Right kidney (tissue), 9 donors: ENCODE measurements at places on chromosomes 11 and 22.

- no peak for DNase-seq
Observed at GRCh38 chr11:13761716-13762115, 93.2 kb downstream of the FAR1 start.

DNA sequence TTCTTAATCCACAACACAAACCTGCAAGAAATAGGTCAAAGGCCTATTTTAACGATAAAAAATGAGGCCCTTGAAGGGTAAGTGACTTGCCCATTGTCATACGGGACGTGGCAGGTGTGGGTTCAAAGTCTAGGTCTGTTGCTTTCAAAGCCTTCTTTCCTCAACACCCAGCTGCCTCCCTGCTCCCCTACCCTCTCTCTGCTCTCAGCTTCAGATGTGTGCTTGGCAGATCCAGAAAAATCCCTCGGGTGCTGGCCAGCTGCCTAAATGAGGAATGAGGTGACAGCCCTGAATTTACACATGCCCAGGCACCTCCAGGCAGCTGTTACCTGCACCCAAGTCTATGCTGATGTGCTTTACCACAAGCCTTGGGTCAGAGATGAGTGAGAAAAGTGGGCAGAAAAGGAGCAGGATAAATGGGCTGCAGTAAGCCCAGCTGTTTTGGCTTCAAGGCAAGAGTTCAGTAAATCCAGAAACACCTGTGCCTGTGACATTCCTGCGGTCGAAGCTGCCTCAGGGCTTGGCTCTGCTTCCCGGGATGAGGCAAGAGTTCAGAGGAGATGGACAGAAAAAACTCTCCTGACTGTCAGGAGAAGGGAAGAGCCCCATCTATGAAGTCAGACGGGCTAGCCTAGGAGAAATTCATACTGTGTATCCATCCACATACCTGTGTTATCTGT is 49.9 kb upstream of the LDLRAD3 start:
- DNase-seq: no peak

GRCh38 chr11:27319072-27319471 is 43.9 kb downstream of the CCDC34 start:
- no peak for DNase-seq

GRCh38 chr11:63914896-63915691 is 1.9 kb downstream of the RCOR2 start:
- no peak for DNase-seq

DNA sequence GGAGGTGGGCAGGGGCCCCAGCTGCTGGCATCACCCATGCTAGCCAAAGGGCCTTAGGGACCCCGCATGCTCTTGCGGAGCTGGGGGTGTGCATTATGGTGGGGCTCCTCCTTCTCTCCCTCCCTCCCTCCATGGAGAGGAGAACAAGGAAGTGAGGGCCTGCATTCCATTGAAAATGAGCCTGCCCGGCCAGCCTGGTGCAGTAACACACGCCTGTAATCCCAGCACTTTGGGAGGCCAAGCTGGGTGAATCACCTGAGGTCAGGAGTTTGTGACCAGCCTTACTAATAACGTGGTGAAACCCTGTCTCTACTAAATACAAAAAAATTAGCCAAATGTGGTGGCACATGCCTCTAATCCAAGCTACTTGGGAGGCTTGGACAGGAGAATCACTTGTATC is 22.4 kb downstream of the SNAP29 start:
- DNase-seq: no peak

GRCh38 chr11:96119211-96119610 is 195.3 kb upstream of the MTMR2 start:
- no peak for DNase-seq

GRCh38 chr11:120205596-120206161 is 5.2 kb upstream of the OAF start:
- DNase-seq: no peak

DNA sequence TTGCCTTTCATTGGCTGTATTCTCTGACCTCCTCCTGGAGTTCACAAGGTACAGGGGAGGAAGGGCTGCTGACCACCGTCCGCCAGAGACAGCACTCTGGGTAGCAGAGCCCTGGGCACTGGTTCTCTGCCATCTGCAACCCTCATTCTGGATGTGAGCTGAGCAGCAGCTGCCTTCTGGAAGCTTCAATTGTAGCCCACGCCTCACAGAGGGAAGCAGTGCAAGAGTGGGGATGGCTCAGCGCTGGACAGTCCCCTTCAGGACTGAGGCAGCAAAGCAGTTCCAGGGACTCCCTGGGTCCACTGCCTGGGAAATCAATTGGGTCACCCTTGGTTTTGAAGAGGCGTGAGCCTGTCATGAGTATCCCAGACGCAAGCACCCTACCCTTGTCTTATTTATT is 346.2 kb downstream of the CADM1 start:
- DNase-seq: no peak

DNA sequence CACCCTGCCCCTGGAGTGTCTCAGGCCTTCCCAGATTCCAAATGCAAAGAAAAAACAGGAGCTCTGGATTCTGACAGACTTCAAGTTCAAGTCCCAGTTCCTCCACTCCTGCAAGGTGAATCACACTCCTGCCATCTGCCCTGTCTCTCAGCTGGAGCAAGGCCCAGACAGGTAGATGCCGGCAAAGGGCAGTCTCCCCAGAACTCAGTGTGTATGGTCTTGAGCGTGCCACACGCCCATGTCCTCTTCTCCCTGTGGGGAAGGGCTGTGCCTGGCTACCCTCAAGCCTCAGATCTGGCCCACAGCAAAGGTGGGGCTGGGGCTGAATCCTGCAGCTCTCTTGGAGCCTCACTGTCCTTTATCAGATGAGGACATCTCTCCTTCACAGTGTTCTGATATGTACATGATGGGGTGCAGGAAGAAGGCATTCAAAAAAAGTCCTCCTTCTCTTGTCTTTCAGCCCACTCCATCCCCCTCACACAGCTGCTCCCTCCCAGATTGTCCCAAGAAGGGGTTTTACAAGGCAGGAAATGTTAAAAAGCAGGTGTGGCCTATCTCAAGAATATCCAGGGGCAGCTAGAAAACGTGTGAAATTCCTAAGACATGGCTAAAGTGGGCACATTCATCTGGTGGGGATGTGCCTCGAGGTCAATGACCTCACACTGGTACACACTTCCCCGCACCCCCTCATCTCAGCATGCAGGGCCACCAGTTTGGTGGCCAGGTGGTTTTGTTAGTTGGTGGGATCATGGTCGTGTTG is 27.7 kb upstream of the ARFGAP3 start:
- no peak for DNase-seq

DNA sequence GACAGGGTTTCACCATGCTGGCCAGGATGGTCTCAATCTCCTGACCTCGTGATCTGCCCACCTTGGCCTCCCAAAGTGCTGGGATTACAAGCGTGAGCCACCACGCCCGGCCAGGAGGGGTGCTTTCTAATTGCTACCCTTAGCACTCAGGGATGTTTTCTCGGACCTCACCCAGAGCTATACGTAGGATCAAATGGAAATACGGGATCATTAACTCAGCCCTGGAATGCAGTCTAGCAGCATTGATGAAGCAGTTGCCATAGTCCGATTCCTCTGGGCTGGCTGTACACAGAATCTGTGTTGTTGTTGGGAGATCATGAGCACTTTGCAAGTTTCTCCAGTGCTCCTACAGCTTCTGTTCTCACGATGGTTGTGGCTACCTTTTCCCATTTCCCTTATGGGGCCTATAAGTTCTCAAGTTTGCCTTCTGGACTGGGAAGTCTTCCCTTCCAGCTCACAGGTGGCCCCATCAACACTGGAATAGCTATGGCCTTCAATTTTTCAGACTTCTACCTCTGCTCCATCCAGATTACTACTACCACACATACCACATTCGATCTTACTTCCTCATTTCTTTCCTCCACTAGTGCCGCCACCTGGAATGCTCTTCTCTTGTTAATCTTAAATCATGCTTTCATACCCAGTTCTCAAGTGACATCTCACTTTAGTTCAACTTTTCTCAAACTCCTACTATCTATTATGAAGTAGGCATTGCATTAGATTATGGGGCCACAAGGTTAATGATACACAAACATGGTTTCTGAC is 16.1 kb upstream of the PCF11 start:
- DNase-seq: no peak

GRCh38 chr11:83720675-83721074 is 434.5 kb upstream of the CCDC90B start:
- DNase-seq: no peak

DNA sequence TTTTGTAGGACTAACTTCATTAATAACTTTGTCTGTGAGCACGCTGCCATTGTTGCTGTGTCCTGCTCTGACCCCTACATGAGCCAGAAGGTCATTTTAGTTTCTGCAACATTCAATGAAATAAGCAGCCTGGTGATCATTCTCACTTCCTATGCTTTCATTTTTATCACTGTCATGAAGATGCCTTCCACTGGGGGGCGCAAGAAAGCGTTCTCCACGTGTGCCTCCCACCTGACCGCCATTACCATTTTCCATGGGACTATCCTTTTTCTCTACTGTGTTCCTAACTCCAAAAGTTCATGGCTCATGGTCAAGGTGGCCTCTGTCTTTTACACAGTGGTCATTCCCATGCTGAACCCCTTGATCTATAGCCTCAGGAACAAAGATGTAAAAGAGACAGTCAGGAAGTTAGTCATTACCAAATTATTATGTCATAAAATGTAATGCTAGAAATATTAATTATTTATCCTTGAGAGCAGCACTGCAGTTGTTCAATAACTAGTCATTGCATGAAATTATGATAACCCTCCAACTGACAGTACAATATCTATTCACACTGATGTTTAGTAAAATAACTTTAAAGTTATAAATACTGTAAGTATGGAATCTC is 46.4 kb upstream of the OR5D13 start:
- DNase-seq: no peak

GRCh38 chr11:127925475-127925874 is 661.9 kb downstream of the ETS1 start:
- no peak for DNase-seq

DNA sequence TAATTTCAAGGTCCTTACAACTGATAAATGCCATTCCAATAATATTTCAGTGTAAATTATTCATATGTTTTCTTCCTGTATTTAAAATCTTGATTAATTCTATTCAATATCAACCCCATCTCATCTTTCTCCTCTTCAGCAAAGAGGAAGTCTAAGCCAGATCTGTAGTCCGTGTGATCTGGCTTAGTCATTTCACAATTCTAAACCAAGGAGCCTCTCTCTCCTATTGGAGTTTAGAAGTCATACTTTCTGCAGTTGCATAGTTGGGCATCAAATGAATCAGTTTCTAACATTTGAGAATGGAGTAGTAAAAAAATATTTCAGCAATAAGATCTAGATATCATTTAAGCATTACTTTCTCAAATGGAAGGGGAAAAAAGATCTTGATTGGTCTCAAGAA is 354.9 kb downstream of the JRKL start:
- no peak for DNase-seq

DNA sequence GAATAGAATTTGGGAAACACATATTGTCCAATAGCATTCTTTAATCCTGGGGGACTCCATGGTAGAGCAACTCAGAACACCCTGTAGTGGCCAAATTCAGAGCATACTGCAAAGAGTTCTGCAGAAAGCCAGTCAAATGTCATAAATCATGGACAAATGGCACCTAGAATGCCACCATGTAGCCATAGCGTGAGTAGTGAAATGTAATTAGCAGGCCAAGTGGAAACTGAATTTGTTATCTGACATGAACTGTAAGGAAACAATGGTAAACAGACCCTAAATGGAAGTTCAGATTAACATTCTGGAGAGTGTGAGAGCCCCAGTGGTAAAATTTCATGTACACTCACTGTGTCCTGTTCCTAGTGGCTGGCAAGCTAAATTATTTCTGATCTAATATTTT is 7.0 kb upstream of the PRSS23 start:
- DNase-seq: no peak

- DNase-seq: peak; percentile 88
Observed at GRCh38 chr22:22508274-22509176, at the start of gene ZNF280B. ZNF280B (minus strand) TSS chr22:22508742; CDS start chr22:22489398, 19,344 bp downstream.

DNA sequence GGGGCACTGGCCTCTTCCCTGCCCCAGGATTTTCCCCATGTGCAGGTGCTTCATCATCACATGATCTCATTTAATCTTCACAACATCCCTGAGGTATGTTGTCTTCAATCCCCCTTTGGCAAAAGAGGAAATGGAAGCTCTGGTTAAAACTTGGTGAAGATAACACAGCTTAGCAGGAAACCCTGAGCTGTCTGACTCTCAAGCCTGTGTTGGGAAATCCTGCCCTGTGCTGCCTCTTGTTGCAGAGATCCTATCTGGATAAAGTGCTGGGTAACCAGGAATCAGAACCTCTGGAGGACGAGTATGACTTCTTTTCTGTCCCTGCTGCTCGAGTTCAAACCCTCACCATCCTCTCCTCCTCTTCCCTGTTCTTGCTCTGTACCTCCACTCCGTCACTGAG is 13.1 kb upstream of the E2F8 start:
- DNase-seq: no peak

- no peak for DNase-seq
Observed at GRCh38 chr11:134374171-134374570, 37.9 kb downstream of the B3GAT1 start.

- DNase-seq: no peak
Observed at GRCh38 chr11:31325160-31325559, 44.4 kb downstream of the DCDC1 start.

DNA sequence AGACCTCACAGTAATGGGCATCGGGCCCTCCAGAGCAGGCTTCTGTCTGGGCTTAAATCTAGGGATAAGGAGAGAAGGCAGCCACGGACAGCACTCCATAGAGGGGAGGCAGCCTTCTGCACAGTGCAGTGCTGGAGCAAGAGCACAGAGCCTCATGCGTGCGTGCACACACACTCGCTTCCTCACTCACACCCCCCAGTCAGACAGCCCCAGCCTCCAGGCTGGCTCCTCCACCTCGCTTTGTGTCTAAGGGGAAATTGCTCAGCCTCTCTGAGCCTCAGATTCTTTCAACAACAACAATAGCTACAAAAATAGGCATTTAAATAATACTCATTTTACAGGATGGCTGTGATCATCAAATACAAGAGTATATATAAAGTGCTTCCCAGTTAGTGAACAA is 26.7 kb upstream of the ETS1 start:
- no peak for DNase-seq

DNA sequence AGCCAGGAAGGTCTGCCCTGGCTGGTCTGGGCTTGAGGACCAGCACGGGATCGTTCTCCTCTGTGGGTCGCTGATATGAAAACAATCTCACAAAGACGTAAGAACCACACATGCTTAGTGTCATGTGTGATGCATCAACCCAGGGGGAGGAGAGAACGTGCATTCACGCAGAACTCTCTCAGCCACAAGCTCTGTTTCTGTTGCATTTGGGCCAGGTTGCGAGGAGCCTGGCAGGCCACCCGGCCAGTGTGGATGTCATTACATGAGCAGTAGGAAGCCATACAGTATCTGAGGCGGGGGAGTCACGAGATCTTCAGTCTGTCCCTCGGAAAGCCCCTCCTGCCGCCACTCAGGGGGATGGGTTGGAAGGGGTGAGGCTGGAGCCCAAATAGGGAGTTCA is 53.1 kb upstream of the KCNQ1OT1 start:
- DNase-seq: no peak

DNA sequence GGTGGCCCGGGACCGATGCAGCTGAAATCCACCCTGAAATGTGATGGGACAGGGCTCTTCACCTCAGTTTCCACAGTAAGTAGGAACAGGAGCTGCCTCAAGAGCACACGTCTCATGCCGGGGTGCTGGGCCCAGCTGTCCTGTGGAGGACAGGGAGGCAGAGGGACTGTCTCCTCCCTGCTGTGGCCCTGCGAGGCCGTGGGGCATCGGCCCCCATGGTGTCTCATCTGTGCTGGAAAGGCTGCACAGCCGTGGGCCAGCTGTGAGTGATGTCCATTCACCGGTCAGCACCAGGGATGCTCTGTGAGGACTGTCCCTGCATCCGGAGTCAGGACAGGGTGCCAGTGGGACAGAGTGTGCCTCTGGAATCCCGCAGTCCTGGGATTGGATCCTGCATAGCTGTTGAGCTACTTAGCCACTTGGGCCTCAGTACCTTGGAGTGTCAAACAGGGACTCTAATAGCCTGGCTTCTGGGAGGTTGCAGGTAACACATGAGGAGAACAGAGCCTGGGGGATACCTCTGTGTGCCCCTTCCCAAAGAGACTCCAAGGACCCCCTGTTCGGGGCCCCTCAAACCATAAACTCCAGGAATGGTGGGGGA is 16.5 kb downstream of the TRPM5 start:
- no peak for DNase-seq
